ENCODE measurements at places on chromosomes 7 and 10.
A peak's percentile ranks its signal among the peaks of the same experiment; 100 is the strongest.

- DNase-seq: no peak
These were observed 34.2 kb downstream of the C10orf71 start for GRCh38 chr10:49333192-49333591.

GRCh38 chr10:68561865-68562649, 1.9 kb downstream of the TET1 start:
- no peak for DNase-seq

- no peak for DNase-seq
These were observed 62.9 kb downstream of the CELF2 start for GRCh38 chr10:11080564-11080984.

GRCh38 chr7:41084381-41084780, 618.5 kb downstream of the INHBA start:
- no peak for DNase-seq

DNA sequence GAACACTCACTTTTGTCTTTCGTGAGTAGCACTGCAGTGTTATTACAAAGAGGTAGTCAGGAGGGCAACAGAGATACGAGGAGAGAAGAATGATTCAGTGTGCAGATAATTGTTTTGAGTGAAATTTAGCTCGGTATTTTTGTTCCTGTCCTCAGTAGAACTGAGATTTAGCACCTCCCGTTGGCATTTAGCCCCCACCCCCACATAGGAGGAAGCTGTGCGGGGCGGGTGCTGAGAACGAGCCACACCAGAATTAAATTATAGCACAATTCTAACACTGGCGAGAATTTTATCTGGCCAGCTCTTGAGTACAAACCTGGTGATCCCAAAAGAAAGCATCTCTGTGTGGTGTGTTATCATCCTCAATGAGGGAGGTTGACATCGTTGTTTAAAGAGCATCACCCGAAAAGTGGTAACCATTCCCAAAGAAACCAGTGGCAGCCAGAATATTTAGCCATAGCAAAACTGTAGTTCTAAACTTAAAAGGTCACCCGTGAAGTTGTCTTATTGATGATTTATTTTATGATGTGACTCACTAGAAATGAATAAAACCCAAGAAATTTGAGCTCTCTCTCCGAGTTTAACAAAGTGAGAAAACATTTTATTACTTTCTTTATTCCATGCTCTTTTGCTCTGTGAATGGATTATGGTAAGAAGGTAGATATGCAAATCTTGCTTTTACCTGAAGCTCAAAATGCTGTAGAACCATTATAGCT, 612.2 kb downstream of the SUGCT start:
- no peak for DNase-seq

- DNase-seq: no peak
These were observed 183.9 kb downstream of the ANK3 start for GRCh38 chr10:60205741-60206140.

DNA sequence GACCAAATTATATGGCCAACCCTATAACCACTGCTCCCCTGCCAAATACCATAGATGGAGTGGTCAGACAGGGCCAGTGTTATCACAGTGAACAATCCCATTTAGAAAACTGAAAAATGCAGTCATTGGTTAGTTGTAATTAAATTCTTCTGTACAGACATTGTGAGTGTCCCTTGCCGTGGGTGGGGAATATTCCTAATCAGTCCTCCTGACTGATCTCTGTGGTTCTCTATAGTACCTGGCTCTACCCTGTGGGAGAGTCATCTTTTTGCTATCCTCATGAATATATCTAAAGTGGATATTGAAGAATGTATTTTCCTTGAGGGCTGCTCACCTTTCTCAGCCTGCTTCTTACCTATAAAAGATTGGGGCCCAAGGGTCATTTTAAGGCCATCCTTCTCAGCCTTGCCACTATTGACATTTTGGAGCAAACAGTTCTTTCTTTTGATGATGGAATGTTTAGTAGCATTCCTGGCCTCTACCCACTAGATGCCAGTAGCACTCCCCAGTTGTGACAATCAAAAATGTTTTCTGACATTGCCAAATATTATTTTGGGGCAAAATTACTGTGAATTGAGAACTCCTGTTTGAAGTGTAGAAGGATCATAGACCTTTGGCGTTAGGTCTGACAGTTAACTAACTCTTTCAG, 110.2 kb downstream of the MAPK8 start:
- no peak for DNase-seq

- DNase-seq: no peak
These were observed 49.2 kb upstream of the NKX6-2 start for GRCh38 chr10:132834891-132835847.

GRCh38 chr7:105655067-105655466, 73.8 kb upstream of the EFCAB10 start:
- DNase-seq: peak; percentile 50

DNA sequence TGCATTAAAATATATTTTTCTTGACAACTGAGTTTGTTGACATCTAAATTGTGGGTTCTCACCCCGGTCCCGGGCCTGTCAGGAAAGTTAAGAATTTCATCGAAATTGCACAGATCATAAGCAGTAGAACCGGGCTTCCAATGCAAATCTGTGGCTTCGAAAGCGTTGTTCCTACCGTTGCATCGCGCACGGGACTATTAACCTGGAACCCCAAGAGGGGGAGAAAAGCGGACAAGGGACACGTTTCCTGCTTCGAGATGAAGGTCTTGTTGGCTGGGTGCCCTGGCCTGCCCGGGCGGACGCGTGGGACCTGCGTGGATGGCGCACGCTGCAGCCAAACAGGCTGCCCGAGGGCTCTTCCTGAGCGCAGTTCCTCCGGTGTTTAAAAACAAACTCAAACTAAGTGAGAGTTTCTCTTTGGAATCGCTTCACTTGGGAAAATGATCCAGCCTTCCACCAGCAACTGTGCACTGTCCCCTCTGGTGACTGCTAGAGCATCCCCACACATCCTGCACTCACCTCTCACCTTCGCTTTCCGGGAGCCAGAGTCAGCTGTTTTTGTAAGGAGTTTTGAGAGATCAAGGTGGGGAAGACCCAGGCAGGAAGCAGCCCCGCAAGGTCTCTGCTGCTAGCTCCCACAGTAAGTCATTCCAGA, 5.1 kb upstream of the TBX20 start:
- no peak for DNase-seq

DNA sequence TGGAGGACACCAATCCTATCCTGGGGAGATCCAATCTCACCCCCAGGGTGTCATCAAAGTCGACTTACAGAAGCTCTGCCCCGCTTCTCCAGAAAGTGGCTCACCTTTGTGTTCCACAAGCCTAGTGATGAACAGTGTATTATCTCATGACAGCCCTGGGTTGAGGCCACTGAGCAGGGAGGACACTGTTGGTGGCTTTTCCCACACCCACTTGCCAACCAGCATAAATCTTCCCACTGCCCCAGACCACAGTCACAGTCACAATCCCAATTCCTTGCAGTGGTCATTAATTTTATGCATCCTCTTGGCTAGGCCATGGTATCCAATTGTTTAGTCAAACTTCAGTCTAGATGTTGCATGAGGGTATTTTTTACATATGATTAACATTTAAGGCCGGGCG, 18.4 kb downstream of the TNS3 start:
- DNase-seq: no peak

- no peak for DNase-seq
These were observed 1.6 kb upstream of the CADPS2 start for GRCh38 chr7:122887848-122888247.

- DNase-seq: peak; percentile 31
These were observed 79.0 kb downstream of the EXOC4 start for GRCh38 chr7:133331861-133332260.

GRCh38 chr7:116951366-116952292, 1.7 kb upstream of the ST7 start:
- no peak for DNase-seq

DNA sequence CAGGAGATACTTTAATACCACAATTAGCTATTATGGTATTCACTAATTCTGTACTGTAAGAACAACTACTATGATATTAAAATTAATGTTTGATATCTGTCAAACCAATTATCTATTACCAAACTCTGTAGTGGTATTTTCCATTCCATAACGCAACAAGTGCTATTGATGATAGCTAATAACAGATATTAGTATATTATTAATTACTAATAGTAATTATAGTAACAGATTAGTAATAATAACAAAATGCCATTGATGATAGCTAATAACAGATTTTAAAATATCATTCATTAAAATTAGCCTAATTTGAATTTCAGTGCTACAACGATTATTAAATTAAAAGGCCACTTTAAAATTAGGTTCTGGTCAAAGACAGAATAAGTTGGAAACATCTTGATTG, 93.5 kb downstream of the BTRC start:
- DNase-seq: no peak

GRCh38 chr10:1366322-1366691, 310.1 kb downstream of the WDR37 start:
- no peak for DNase-seq

Data from lung microvascular endothelial cell (primary cell).